ENCODE measurements at places on chromosomes 12 and 14.

GRCh38 chr12:28569698-28570411 lies 379.6 kb downstream of the CCDC91 start:
- DNase-seq = peak; percentile 76

GRCh38 chr12:1949771-1950470 lies 31.5 kb upstream of the CACNA2D4 start:
- DNase-seq = no peak

DNA sequence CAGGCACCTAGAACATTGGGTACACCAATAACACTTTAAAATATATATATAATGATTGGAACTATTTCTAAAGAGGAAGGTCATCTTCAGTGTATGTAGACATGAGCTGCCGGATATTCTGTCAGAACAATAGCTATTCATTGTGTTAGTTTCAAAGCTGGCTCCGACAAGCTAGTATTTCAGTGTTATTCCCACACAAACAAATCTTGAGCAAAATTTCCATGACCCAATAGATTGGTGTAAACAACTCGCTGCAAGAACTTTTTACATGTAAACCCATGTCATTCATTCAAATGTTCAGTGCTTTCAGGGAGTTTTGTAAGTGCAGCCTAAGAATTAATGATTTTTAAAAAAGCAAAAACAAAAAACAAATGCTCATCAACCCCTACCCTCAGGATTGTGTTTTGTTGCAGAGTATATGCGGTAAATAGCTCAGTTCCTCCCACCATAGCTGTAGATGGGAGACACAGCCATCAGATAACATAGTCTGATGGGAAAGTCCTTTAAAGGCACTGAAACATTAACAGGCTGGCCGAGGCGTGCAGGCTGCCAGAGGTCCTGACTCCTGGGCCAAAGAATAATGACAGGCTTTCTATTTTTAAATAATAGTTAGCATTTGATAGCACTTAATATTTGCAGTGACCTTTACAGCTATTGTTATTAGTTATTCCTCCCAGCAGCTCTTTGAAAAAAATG lies 150.3 kb upstream of the ARHGAP5 start:
- DNase-seq = no peak

- DNase-seq = no peak
These were observed 173.4 kb upstream of the ATP2B1 start for GRCh38 chr12:89882050-89882449.

- no peak for DNase-seq
These were observed 97.3 kb downstream of the DERA start for GRCh38 chr12:16008421-16008824.

DNA sequence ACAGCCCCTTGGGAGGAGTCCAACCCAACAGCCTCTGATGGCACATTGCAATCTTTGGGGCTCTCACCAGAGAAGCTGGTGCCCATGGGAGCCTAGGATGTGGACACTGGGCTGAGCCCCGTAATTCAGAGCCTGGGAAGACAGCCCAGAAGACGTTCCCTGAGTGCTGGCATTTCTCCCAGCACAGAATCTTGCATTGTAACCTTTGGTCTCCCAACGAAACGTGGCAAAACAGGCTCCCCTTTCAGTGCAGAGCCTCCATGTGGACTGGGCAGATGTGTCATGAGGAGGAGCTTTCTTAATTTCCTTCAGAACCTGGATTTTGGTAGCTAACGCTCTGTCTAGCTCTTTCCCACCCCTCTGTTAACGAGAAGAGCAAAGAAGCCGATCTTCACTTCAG lies 26.3 kb downstream of the BATF start:
- peak; percentile 55 for DNase-seq

DNA sequence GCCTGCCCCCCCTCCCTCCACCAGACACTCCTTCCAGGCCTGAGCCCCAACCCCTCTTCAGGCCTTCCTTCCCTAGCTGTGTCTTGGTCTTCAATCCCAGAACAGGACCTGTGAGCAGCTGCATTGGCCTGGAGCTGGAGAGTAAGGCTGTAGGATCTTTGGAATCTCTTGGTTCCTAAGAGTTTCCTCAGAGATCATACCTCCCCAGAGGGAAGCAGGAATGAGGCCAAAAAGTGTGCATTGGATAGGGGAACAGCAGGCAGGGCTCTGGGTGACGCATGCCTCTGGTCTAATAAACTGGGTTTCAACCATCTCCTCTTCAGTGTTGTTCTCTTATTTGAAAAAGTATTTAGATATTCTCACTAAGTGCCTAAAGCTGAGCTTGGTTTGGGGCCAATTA lies 1.8 kb upstream of the SMARCD1 start:
- no peak for DNase-seq

DNA sequence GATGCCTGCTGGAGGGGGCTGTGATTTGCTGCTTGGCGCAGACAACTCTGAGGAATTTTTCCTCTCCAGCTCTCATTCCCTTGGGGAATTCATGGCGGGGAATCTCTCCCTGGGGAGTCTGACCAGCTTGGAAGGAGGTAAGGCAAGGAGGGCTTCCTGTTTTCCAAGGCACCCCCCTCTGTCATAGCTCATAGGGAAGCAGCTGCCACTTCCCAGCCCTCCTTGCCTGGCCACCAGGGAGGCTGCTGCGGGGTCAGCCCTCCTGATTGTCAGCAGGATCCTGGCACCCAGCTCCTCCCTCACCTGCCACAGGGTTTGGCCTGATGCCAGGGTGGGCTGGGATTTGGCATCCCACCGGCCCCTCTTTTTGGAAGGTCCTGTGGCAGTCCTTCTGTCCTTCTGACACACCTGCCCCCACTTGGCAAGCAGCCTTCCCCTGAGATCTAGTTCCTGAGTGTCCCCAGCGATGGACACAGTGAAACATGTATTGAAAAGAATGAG lies 74.9 kb downstream of the TSPAN9 start:
- no peak for DNase-seq

Data from HCEC 1CT (cell line).